Activated CD4-positive, alpha-beta memory T cell treated with anti-CD3 and anti-CD28 coated beads for 36 hours (primary cell): ENCODE measurements at places on chromosomes 6 and 20.

- peak; percentile 89 for DNase-seq
Measured at GRCh38 chr6:127420556-127420955, 38.6 kb downstream of the KIAA0408 start.

DNA sequence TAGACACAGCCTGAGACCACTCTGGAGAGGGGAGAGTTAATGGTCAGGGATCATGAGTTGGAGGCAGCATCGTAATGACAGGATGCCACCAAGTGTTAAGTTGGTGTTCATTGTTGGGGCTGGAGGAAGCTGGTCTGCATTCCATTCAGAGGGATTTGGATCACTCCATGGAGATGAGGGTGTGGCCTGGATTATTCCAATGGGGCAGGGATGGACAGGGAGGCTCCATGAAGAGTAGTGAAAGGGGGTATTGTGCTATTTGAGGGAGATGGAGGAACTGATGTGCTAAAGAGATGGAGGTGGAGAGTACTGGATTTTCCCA, 1.1 kb downstream of the SAPCD1 start:
- no peak for DNase-seq

DNA sequence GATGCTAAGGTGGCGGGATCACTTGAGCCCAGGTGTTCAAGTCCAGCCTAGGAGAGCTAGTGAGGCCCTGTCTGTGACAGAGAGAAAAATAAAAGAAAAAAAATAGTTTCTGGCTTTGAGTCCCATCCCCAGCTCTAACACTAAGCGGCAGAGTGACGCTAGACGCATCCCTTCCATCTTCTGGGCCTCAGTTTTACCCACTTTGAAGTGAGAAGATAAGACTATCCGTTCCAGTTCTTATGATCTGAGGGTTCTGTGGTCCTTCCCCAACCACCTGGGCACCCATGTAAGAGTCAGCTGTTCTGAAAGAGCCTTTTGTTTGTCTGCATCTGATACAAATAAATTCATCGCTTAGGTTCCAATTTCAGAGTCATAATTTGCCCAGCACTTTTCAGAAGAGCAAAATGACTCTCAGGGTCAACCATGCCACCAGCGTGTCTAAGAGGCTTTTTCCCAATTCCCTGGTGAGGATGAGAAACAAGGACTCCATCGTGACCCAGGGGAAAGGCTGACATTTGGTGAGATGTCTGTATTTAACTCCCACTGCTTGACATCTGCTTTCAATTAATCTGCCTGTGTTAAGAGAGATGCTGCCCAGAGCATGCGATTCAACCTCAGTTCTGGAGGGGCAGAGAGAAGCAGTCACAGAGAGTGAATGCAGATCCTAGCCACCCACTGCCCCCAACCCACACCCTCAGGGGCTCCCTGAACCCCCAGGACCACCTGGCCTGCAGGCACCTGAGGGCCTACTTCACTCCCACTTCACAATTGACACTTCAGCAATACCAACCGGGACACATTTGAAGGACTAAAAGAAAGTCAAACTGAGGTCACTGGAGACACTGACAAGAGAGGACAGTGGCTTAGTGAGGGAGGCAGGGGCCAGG, 131.6 kb upstream of the TOP1 start:
- no peak for DNase-seq

DNA sequence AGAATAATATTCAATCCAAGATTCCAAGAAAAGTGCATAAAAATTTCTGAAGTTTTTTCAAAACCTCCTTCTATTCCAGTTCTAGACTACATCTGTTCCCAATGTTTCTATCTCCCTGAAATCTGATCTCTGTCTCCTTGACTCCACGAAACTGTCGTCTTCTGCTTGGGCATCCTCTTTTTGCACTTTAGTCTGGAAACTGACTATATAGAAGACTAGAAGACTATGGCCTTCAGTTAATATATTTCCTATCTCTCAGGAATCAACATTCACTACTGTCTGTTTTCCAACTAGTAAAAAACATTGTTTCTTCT, 745.4 kb upstream of the ADGRB3 start:
- no peak for DNase-seq

GRCh38 chr6:129073691-129074395, 190.9 kb downstream of the LAMA2 start:
- DNase-seq = no peak

- no peak for DNase-seq
Measured at GRCh38 chr20:8153281-8153908, 21.3 kb downstream of the PLCB1 start.

- no peak for DNase-seq
Measured at GRCh38 chr6:11585426-11586016, 48.0 kb downstream of the TMEM170B start.

- no peak for DNase-seq
Measured at GRCh38 chr20:62624325-62624690, 18.0 kb upstream of the SLCO4A1 start.

- no peak for DNase-seq
Measured at GRCh38 chr6:5580736-5581581, 319.6 kb downstream of the FARS2 start.

DNA sequence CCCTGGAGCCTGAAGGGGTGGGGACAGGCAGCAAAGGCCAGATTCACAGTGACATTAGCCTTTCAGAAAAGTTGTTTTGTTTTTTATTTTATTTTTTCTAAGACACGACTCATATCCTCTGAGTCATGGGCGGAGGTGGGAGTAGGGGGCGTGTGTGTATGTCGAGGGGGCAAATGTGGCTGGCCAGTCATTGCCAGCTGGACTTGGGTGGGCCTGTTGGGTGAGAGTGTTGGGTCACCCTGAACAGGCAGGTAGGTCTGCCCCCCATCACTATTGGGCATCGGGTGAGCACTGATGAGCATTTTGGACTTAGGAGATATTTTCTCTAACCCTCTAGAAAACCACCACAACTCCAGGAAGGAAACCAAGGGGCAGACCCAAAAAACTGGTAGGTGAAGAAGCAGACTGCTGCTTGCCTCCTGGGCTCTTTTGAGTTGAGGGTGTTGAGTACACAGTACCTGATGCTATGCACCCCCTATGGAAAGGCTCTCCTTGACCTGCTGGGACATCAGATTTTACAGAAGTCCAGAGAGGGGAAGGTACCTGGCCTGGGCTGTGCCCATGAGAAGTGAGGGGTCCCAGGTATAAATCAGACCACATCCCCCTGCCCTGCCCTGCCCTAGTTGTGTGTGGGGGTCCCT, 5.6 kb downstream of the SMIM29 start:
- peak; percentile 39 for DNase-seq

GRCh38 chr6:166387642-166388289, 5.0 kb upstream of the MPC1 start:
- DNase-seq = no peak

- DNase-seq = no peak
Measured at GRCh38 chr6:25454136-25454535, 175.0 kb downstream of the CARMIL1 start.

- no peak for DNase-seq
Measured at GRCh38 chr6:13687917-13688351, 23.7 kb downstream of the RANBP9 start.

DNA sequence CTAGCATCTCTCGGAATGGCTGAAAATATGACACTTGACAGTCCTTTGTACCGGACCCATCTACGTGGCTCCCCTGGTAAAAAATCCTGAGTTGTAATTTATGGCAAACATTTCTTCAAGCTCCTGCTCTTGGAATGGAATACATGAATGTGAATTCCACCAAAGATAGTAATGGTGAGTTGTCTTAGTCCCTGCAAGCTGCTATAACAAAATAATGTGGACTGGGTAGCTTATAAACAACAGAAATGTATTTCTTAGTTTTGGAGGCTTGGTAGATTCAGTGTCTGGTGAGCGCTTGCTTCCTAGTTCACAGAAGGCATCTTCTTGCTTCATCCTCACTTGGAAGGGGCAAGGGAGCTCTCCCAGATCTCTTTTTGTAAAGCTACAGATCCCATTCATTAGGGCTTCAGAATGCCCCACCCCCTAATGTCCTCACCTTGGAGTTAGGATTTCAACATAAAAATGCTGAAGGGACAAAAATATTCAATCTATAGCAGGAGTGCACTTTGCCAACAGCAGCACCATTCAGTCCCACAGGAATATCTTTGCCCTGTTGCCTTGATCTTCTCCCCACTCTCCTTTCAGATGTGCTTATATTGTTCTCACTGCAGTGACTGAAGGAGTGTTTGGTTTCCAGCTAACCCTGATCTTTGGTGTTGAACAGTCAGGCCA, 167.8 kb upstream of the HDAC2 start:
- no peak for DNase-seq

GRCh38 chr6:148313488-148313887, 29.1 kb upstream of the SASH1 start:
- DNase-seq = no peak

DNA sequence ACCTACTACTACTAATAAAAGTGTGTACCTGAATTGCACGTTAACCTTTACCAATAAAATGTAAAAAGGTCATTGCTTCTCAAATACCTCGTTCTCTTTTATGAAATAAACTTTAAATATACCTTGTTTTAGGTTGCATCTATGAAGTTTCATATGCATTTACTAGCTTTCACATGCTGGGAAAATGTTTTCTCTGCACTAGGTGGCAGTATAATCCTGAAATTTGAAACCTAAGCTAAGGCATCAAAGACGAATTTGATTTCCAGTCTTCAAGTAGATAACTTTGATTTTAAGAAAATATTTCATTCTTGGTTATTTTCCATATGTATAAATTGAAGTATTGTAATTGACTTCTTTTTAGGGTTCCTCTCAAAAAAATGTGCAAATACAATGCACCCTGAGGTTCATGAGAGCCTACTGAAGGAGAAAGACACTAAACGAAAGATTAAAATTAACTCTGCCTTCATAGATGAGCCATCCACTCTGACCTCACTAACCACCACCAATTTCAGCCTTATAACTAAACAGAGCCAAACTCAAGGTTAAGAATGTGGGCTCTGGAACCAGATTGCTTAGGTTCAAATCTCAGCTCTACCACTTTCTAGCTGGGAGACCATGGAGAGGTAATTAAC, 7.3 kb upstream of the COL9A1 start:
- DNase-seq = no peak

DNA sequence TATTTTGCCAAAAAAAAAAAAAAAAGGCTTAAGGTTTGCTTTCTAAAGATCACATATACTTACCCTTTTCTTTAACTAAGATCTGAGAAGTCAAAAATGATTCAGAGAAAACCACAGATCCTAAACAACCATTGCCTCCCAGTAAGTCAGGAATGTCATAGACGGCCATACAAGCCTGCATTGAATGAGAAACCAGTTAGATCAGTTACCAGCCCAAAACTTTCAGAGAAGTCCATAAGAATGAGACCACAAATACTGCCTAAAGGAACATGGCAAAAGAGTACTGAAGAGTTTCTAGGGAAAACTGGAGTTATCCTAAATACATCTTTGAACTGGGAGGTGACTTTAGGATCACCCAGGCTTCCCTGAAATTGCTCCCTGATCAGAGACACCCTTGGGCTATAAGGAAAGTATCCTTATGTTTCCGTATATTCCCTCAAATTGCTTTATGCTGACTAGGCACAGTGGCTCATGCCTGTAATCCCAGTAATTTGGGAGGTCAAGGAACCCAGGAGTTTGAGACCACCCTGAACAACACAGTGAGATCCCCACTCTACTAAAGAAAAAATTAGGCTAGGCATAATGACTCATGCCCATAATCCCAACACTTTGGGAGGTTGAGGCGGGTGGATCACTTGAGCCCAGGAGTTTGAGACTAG, 79.4 kb upstream of the SLC4A11 start:
- no peak for DNase-seq

DNA sequence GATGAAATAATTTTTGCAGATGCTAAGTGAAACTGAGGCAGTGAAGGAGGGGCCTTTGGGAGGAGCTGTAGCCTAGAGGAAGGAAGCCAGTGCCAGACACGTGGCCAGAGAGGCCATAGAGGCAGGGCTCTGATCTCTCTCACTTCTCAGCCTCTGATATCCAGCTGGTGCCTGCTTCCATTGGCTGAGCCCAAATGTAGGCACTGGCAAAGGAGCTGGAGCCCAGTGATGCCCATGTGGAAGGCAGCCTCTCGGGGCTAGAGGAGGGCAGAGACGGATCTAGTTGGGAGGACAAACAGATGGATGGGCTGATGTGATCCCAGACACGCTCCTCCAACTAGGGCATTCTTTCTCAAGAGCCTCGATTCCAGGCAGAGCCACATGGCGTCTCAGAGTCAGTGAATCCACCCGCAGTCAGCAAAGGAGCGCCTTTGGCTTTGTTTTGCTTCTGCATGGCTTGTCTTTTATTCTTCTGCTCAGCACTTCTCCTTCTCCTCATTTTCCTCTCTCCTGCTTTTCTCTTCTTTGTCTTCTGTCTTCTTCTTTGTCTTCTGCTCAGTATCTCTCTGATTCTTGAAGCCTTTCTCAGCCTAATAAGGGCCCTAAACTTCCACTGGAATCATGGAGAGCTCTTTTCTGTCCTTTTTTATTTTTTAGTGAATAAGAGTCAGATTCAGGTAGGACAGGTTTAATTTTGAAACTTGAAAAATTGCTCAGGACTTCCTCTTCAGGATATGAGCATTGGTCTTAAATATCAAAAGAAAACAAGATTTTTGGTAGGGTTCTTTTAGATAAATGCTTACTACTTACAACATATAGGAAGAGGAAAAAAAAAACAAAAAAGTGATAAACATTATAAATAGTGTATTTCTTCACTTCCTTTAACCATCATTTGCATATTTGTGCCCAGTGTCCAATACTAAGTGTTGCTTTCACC, 41.8 kb downstream of the CYP24A1 start:
- DNase-seq = no peak

DNA sequence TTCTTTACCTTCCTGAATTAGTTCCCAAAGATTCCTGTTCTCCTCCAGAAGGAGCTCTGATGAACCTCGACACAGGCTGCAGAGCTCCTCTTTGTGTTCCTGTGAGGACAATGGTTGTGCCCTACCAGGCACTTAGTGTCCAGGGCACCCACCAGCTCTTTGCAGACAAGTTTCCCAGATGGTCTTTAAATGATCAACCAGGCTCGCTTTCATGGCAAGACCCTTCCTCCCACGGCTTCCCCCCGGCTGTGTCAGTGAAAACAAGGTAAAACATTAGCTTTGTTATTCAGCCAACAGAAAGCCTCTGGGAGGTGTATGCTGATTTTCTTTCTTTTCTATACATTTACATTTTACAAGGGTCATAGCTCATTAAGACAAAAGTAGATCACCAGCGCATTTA, 32.3 kb upstream of the CNKSR3 start:
- no peak for DNase-seq

DNA sequence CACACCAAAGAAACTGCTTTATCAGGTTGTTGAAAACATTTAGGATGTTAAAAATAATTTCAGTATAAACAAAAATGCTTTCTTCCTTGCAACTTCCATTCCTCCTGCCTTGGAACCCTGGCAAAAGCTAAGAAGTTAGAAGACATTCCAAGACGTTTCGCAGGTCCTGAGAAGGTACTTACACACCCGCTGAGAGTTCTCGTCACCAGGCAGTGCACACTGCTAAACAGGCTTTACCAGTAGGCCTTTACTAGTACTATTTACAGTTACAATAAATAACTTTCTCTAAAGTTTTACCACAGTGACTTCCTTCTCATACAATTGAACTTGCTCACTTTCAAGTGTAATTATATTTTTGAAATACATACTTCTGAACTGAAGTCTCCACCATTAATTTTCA, 81.4 kb upstream of the RPS6KA2 start:
- no peak for DNase-seq

- DNase-seq = no peak
Measured at GRCh38 chr20:14924433-14924832, 587.0 kb upstream of the FLRT3 start.
